ENCODE measurements at places on chromosomes 1 and 21. TPM values are rescaled to one million over a fixed set of nuclear protein-coding genes. Genes with fewer than 3 reads are reported as not detected.

The MRPL39 gene
- total RNA-seq = 31.6 TPM

The HUNK gene
- not detected for total RNA-seq

The CHI3L1 gene
- total RNA-seq = not detected

The LRRC3 gene
- 2.9 TPM for total RNA-seq

The MSH4 gene
- total RNA-seq = 0.41 TPM

The CNTN2 gene
- total RNA-seq = not detected

All from T-helper 1 cell treated with Interleukin-12 subunit alpha and Interleukin-12 subunit beta and Interleukin-4 antibody, amounts not matched to agents 30 ng/mL and 1 ng/mL, for 36 hours (primary cell).